Spinal cord (tissue), 10 donors: ENCODE measurements at places on chromosomes 3 and 15.

GRCh38 chr3:143538577-143538981 lies 309.7 kb downstream of the SLC9A9 start:
- no peaks in the 10 kb centered on the region for H3K27me3 ChIP-seq
- no peak overlapping the region for H3K4me3 ChIP-seq
- H3K4me1 ChIP-seq = no peaks in the 10 kb centered on the region
- H3K27ac ChIP-seq = no peak overlapping the region

GRCh38 chr3:175088766-175089380 lies 229.7 kb downstream of the NAALADL2 start:
- no peak overlapping the region for H3K4me3 ChIP-seq
- H3K36me3 ChIP-seq = no peaks in the 10 kb centered on the region
- no peak overlapping the region for H3K27ac ChIP-seq
- no peak for DNase-seq

DNA sequence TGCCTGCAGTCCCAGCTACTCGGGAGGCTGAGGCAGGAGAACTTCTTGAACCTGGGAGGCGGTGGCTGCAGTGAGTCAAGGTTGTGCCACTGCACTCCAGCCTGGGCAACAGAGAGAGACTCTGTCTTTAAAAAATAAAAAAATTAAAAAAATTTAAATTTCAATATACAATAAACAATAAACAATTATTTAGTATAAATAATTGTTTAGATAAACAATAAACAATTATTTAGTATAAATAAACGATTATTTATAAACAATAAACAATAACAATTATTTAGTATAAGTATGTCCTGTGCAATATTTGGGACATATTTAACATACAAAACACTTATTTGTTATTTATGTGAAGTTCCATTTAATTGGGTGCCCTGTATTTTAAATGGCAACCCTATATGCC lies 119.6 kb downstream of the XXYLT1 start:
- H3K4me1 ChIP-seq = peaks cover 58% of the 10 kb centered on the region
- H3K36me3 ChIP-seq = peaks cover 5% of the 10 kb centered on the region
- H3K27me3 ChIP-seq = no peaks in the 10 kb centered on the region
- peak overlapping the region; percentile 78 for H3K27ac ChIP-seq
- no peak overlapping the region for H3K4me3 ChIP-seq

DNA sequence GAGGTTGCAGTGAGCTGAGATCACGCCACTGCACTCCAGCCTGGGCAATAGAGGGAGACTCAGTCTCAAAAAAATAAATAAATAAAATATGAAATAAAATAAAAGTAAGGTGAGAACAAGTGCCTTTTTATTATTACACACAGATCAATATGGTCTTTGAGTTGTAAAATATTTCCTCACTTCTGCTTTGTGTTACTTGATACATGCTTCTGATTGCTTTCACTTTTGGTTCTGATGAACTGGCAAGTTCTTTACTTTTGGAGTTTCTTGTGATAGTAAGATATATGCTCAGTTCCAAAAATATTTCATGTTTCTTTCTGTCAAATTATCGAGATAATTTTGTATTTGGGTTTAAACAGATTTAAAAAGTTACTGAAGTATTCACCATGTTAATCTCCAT lies 16.6 kb upstream of the GYG1 start:
- no peak for DNase-seq
- no peaks in the 10 kb centered on the region for H3K4me1 ChIP-seq
- H3K36me3 ChIP-seq = no peaks in the 10 kb centered on the region
- no peak overlapping the region for H3K27ac ChIP-seq
- no peaks in the 10 kb centered on the region for H3K27me3 ChIP-seq
- no peak overlapping the region for H3K4me3 ChIP-seq

DNA sequence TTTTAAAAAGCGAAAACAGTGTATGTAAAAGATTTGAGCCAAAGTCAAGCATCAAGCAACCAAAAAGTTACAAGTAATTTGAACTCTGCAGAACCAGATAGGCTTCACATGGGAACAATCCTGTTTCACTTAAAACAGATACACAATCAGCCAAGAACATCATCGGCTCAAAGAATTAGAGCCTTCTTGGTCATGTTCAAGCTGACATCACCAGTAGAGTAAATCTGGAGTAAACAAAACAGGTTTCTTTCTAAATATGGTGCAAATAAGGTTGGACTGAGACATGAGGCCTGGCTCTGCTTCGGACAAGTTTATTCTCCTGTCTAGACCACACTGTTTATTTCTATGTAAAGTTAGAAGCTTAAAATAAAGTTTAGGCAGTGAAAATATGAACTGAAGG lies 116.0 kb downstream of the GMNC start:
- H3K4me3 ChIP-seq = no peak overlapping the region
- no peak for DNase-seq
- H3K4me1 ChIP-seq = no peaks in the 10 kb centered on the region
- H3K27me3 ChIP-seq = no peaks in the 10 kb centered on the region
- H3K36me3 ChIP-seq = no peaks in the 10 kb centered on the region
- no peak overlapping the region for H3K27ac ChIP-seq

- H3K27me3 ChIP-seq = no peaks in the 10 kb centered on the region
- no peak for DNase-seq
- peak overlapping the region; percentile 1 for H3K4me3 ChIP-seq
- peak overlapping the region; percentile 62 for H3K27ac ChIP-seq
These were observed 32.9 kb downstream of the VGLL4 start for GRCh38 chr3:11610700-11611275.

GRCh38 chr3:7393944-7394605 lies 533.2 kb downstream of the GRM7 start:
- H3K27ac ChIP-seq = no peak overlapping the region
- H3K27me3 ChIP-seq = no peaks in the 10 kb centered on the region
- no peak for DNase-seq
- H3K36me3 ChIP-seq = no peaks in the 10 kb centered on the region
- H3K4me1 ChIP-seq = no peaks in the 10 kb centered on the region

DNA sequence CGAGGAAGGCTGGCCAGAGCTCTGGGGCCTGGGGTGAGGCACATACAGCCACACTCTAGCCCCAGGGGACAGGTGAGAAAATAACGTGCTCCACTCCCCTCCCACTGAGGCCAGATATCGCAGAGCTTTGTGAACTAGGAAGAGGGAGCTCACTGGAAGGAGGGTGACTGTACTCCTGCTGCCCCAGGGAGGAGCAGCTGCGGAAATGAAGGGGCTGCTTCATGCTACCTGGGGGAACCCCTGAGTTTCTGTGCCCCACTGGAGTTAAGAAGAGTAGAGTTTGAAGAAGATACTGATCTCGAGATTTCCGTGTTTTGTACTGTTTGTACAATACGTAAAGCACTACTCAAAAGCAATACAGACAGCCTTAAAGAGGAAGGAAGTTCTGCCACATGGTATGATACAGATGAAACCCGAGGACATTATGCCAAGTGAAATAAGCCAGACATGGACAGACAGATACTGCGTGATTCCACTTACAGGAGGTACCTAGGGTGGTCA lies 44.6 kb downstream of the CMTM6 start:
- no peak overlapping the region for H3K4me3 ChIP-seq
- peaks cover 5% of the 10 kb centered on the region for H3K27me3 ChIP-seq
- H3K36me3 ChIP-seq = no peaks in the 10 kb centered on the region

- H3K27me3 ChIP-seq = no peaks in the 10 kb centered on the region
- DNase-seq = no peak
- no peak overlapping the region for H3K4me3 ChIP-seq
These were observed 47.5 kb downstream of the HMCES start for GRCh38 chr3:129326138-129326537.

GRCh38 chr3:14725564-14726440 lies 50.9 kb downstream of the C3orf20 start:
- no peak overlapping the region for H3K4me3 ChIP-seq
- H3K4me1 ChIP-seq = peaks cover 11% of the 10 kb centered on the region
- peak overlapping the region; percentile 66 for H3K27ac ChIP-seq
- no peaks in the 10 kb centered on the region for H3K27me3 ChIP-seq
- peak; percentile 4 for DNase-seq

GRCh38 chr15:43508991-43509659 lies 8.3 kb upstream of the MAP1A start:
- no peaks in the 10 kb centered on the region for H3K27me3 ChIP-seq
- H3K27ac ChIP-seq = peak overlapping the region; percentile 92
- no peaks in the 10 kb centered on the region for H3K36me3 ChIP-seq
- H3K4me1 ChIP-seq = peaks cover 32% of the 10 kb centered on the region
- peak overlapping the region; percentile 24 for H3K4me3 ChIP-seq
- DNase-seq = peak; percentile 87

DNA sequence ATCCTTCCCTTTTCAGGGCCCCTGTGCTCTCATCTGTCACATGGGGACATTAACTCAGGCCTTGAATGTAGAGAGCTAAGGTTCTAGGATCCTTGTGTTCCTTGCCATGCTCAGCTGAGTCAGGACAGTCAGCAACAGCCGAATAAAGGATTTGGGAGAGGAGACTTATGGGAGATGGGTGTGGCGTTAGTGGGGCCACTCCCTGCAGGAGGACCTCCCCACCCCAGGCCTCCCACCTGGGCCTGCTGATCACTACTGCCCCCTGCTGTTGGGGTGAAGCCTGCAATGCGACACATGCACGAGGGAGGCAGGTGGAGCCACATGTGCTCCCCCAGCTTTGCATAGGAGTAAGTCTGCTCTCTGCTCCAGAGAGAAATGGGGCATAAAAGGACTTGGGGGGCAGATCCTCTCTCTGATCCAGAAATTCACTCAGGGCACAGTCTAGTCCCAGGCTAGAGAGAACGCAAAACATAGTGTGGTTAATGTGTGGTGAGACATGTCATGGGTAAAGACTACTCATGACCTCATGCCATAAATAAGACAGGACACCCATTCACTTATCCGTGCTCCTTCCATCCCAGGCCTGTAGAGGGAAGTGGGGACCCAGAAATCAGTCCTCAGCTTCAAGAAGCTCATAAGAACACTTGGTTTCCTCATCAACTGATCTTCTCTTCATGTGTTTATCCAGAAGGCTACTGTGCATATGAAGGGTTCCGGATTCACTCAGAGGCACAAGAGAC lies 19.4 kb downstream of the RBP1 start:
- no peaks in the 10 kb centered on the region for H3K27me3 ChIP-seq
- DNase-seq = no peak
- peak overlapping the region; percentile 18 for H3K27ac ChIP-seq

- no peaks in the 10 kb centered on the region for H3K27me3 ChIP-seq
- no peaks in the 10 kb centered on the region for H3K36me3 ChIP-seq
- H3K27ac ChIP-seq = no peak overlapping the region
- H3K4me1 ChIP-seq = no peaks in the 10 kb centered on the region
- DNase-seq = no peak
These were observed 8.5 kb upstream of the KLHL6 start for GRCh38 chr3:183564046-183564445.

- peaks cover 11% of the 10 kb centered on the region for H3K4me1 ChIP-seq
- no peaks in the 10 kb centered on the region for H3K36me3 ChIP-seq
- H3K4me3 ChIP-seq = no peak overlapping the region
- peak; percentile 38 for DNase-seq
- H3K27me3 ChIP-seq = no peaks in the 10 kb centered on the region
These were observed 307.0 kb upstream of the THBS1 start for GRCh38 chr15:39273717-39274411.

DNA sequence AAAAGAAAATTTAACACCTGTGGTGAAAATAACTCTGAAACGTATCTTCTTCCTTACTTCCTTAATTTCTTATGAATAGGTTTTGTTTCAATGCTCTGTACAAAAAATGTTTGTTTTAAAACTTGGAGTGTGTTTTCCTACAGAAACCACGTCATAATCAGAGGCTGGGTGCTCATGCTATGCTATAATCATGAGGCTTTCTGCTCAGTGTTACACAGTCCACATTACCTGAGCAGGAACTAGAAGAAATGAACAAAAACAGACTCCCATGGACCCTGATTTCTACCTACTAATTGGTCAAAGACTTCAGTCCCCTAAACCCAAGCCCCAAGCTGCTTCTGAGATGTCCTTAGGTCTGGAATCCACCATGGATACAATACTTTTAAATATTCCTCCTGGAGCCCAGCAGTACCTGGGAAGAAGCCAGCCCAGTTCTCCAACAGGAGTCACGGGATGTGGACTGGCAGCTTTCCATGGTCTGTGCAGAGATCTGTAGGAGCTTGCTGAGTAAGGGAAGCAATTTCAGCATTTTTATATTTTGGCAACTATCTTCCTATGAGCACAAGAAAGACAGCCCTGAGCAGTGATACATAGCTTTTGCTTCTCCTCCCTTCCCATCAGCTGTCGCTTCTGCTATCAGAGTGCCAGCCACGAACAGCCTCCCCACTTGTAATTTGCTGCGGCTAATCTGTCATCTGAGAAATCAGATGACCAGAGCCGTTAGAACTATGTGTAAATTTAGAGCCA lies 65.6 kb downstream of the WDR72 start:
- no peak overlapping the region for H3K27ac ChIP-seq
- H3K4me3 ChIP-seq = no peak overlapping the region
- no peaks in the 10 kb centered on the region for H3K4me1 ChIP-seq
- no peaks in the 10 kb centered on the region for H3K27me3 ChIP-seq
- H3K36me3 ChIP-seq = no peaks in the 10 kb centered on the region

DNA sequence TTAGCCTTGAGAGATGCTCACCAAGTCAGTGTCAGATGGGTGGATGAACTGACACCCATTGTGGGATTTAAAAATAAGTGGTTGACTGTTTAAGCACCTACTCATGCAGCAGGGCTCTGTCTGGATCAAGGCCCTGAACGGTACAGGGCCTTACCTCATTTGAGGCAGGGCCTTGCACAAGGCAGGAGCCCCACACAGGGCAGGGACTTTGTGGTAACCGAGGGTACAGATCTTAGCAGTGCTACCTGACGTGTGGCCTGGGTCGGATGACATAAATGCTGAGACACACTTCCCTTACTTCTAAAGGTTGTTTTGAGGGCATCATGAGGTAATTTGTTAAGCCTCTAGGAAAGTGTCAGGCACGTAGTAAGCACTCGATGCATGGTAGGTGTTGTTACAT lies 59.5 kb upstream of the PLXNA1 start:
- H3K27me3 ChIP-seq = no peaks in the 10 kb centered on the region
- no peak overlapping the region for H3K4me3 ChIP-seq
- H3K27ac ChIP-seq = no peak overlapping the region
- H3K36me3 ChIP-seq = no peaks in the 10 kb centered on the region
- H3K4me1 ChIP-seq = peaks cover 26% of the 10 kb centered on the region

DNA sequence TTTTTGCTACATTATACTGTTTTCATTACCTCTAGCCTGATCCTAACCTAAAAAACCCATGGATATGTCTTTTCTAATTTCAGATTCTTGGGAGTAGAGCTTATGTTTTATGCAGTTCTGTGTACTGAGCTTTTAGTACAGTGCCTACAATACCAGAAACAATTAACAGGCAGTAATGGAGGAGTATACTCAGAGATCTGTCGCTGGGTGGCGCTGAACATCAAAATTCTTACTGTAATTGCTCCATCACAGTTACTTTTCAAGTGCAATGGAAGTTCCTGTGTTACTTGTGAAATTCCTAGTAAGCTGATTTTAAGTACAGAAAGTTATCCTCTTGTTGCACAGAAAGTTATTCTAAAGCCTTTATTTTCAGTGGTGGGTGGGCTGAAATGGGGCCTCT lies 66.9 kb downstream of the RNF13 start:
- H3K27me3 ChIP-seq = no peaks in the 10 kb centered on the region
- H3K4me1 ChIP-seq = no peaks in the 10 kb centered on the region
- H3K27ac ChIP-seq = no peak overlapping the region
- no peak overlapping the region for H3K4me3 ChIP-seq

GRCh38 chr15:64636556-64636955 lies 138.8 kb downstream of the RBPMS2 start:
- DNase-seq = peak; percentile 78
- H3K27me3 ChIP-seq = no peaks in the 10 kb centered on the region
- H3K4me1 ChIP-seq = peaks cover 20% of the 10 kb centered on the region
- H3K27ac ChIP-seq = peak overlapping the region; percentile 65
- no peak overlapping the region for H3K4me3 ChIP-seq
- H3K36me3 ChIP-seq = peaks cover 3% of the 10 kb centered on the region

- no peaks in the 10 kb centered on the region for H3K36me3 ChIP-seq
- H3K4me1 ChIP-seq = no peaks in the 10 kb centered on the region
- no peak overlapping the region for H3K27ac ChIP-seq
- no peak overlapping the region for H3K4me3 ChIP-seq
These were observed 358.8 kb downstream of the MECOM start for GRCh38 chr3:169304716-169305115.
